ENCODE measurements at places on chromosomes 12 and 14.

DNA sequence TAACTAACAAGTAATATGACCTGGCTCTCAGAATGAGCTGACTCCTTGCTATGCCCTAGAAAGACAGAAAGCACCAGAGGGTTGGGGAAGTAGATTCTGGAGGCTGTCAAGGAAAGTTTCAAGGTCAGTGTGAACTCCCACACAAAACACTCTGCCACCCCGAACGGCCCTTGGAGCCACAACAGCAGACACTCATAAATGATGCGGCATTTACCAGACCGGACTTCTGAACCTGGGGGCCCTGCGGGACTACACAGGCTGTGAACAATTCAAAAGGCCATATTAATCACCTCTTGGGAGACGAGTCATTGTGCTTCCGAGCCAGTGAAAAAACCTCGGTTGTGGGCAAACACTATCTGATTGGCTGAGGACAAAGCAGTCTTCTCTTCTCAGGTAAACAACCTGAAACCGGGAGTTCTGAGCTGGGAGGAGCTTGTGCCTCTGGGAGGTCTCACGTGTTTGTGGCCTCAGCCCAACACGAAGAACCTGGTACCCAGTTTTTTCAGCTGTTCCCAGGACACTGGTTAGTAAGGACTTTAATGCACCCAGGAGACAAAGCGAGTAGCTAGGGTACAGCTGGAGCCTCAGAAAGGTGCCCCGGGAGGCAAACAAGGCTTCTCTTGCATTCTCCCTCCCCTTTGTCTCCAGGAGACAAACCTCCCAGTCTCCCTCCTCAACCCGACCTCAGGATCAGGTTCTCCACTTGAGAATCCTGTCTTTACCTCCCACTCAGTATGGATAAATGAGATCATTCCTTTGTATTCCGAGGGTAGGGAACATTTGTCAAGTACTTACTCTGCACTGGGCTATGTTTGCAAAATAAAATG, 35.3 kb downstream of the VWF start:
- DNase-seq: no peak

- DNase-seq: no peak
These were observed 4.2 kb downstream of the DENND5B start for GRCh38 chr12:31586728-31587127.

DNA sequence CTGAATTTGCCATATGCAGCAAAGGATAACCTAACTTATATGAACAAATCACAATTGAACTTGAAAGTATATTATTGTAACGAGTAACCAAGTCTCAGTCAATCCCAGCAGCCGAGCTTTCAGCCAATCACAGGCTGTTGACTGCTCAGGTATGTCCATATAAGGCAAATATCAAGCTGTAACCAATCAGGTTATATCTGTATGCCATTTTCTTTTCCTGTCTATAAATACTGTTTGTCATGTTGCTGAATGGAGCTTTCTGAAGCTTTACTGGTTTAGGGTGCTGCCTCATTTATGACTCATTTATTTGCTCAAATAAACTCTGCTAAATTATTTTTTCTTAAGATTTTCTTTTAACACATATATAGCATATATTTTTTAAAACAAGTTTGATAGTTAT, 1059.5 kb downstream of the GALC start:
- DNase-seq: no peak

GRCh38 chr14:101980700-101981099, 16.3 kb downstream of the DYNC1H1 start:
- no peak for DNase-seq

DNA sequence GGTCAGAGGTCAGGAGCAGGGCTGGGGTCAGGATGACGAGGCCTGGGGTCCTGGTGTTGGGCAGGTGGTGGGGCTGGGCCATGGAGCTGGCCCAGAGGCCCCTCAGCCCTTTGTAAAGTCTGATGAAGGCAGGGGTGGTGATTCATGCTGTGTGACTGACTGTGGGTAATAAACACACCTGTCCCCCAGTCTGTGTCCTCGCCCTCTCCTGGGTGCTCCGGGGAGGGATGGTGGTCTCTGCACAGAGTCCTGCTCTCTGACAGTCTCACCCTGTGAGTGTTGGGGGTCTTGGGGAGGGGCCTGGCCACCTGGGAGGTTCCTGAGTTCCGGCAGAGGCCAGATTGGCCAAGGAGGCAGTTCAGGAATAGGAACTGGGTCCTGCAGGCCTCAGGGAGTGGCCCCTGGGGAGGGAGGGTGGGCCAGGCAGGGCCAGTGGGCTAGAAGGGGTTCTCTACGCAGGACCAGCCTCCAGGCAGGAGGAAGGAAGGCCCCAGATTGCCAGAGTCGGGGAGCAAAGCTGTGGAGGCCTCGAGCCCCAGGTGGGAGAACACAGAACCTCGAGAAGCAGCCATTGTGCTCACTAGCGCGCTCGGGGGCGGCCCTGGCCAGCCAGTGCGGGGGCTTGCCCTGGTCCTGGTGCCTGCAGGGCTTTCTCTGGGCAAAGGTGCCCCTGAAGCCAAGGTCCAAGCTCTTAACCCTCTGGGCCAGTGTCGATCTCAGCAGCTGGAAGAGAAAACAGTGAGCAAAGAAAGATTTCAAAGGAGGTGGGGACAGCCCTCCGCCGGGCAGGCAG, 14.4 kb downstream of the ACADS start:
- DNase-seq: no peak

DNA sequence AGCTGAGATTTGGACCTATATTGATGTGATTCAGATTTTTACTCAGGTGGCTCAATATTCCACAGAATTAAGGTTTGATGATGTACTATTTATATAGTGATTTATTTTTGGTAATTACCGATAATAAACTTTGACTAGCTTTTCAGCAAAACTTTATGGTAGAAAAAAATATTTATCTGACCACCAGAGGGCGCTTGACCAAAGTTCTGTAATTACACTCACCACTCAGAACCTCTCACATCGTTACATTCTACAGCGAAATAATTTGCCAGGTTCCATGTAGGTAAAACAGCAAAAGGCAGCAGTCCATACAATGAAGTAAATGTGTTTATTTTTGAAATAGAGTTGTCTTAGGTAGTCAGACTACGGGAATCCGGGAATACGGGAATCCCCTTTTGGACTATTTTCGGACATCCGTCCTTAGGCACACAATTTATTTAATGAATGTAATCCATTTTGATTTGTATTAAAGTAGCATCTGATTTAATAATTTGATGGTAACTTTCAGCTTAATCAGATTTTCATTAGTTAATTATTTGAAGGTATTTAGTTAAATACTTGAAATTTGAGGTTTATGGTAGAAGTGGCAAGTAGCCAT, 143.0 kb upstream of the DDHD1 start:
- no peak for DNase-seq

GRCh38 chr12:50101663-50102062, 2.1 kb upstream of the GPD1 start:
- peak; percentile 56 for DNase-seq

GRCh38 chr14:32166029-32166428, 35.8 kb upstream of the RNU6-7 start:
- DNase-seq: no peak

DNA sequence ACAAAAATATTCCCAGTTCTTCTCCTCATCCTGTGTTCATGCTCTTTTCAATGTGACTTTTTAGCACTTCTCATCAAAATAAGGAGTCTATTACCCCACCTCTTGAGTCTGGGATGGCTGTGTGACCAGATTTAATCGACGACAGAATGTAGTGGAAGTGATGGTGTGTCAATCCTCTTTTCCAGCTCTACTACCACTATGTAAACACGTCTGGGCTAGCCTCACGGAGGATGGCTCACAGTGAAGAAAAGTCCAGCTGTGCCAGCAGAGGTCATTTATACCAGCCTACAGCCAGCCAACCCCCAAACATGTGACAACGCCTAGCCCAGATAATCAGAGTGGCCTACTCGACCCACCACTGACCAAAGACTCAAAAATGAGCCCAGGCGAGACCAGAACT, 37.3 kb upstream of the FGF6 start:
- DNase-seq: no peak

DNA sequence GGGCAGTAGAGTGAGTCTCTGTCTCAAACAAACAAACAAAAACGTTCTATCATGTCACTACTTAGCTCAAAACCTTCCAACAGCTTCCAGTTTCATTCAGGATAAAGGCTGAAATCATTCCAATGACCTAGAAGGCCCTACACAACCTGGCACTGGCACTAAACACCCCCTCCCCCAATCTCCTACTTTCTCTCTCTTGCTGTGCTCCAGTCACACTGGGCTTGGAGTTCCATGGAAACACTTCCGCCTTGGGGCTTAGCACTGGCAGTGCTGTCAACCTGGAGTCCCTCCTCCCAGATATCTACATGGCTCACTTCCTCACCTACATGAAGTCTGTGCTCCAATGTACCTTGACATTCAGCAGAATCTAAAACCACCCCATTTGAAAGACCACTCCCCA, 65.0 kb upstream of the SINHCAF start:
- DNase-seq: no peak

DNA sequence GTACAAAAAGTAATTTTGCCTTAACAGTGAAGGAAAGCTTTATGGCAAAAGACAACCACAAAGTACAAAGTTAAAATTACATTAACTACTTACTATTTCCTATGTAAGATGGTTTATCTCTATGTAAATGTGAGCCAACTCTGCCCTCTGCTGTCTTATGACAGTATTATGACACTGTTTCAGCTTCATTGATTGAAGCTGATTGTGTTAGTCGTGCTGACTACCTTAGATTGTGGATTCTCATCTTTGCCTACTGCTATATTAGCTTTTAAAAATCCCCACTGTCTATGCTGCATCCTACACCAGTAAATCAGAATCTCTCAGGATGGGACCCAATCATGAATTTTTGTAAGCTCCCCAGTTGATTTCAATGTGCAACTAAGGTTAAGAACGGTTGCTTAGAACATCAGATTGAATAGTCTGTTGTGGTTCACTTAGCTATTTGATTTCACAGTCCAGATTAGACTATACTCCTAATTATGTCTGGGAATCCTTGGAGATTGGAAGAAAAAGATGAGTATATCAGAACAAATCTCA, 12.2 kb upstream of the SPTB start:
- peak; percentile 72 for DNase-seq

GRCh38 chr12:107541001-107541705, 144.4 kb upstream of the PWP1 start:
- DNase-seq: no peak

DNA sequence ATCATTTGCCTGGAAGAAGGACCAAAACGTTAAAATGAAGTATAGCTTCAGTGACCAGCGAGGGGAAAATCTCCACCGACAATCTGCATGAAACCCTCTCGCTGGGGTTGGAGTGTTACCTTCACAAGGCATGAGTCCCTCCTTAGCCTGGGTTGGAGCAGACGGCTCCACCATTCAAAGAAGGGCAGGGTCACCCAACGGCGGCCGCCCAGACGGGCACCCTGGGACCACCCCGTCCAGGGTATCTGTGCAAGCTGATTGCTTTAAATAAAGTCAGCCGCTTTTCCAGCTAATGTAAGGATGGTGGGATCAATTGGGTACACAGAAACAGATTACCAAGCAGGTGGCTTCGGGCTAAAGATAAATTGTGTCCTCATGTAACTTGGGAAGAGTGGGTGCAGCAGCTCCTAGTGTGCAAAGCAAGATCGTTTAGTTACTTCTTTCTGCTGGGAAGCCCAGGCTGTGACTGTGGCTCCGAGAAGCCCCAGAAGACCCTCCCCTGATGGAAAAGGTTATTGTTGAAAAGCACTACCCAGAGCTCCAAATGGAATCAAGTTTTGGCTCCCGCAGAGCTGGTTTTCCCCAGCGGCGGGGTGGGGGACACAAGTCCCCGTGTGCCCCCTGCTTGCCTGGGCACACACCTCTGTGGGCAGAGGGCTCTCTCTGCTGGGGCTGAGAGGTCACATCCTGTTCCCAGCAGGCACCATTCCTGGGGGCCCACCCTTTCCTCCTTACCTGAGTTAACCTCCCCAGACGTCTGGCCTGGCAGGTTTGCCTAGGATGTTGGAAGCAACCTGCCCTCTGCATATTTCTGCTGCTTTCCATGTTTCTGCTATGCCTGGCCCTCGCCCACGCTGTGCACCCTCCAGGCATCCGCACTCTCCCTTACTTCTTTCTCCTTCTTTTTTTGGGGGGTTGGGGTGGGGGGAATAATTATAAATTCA, 318.6 kb upstream of the DIO3 start:
- no peak for DNase-seq

GRCh38 chr14:84674636-84675035, 855.3 kb upstream of the FLRT2 start:
- no peak for DNase-seq

- DNase-seq: no peak
These were observed 172.5 kb upstream of the FOXN3 start for GRCh38 chr14:89589400-89590118.

DNA sequence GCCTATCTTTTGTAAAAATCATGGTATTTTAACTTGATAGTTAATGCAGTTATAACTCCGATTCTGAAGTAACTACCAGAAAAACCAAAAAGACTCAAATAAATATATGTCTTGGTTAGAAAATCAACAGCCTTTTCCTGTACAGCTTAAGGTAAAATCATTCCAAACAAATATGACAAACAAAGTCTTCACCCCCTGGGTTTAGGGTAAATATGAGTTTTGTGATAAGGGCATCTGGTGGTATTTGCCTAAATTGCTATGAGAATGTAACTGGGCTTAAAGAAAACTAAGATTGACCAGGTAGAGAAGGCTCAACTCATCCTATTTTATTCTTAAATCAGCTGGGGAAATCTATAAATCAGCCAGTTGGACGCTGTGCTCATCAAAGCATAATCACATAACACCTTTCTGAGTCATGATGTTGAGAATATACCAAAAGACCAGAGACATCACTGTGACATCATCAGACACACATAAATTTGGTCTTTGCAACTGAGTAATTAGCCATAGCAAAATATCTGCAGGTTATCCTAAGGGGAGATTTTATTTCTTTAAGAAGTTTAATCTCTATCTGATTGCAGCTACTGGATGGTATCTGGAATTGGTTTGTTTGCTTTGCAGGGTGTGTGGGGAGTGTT, 133.9 kb downstream of the STXBP6 start:
- DNase-seq: no peak

DNA sequence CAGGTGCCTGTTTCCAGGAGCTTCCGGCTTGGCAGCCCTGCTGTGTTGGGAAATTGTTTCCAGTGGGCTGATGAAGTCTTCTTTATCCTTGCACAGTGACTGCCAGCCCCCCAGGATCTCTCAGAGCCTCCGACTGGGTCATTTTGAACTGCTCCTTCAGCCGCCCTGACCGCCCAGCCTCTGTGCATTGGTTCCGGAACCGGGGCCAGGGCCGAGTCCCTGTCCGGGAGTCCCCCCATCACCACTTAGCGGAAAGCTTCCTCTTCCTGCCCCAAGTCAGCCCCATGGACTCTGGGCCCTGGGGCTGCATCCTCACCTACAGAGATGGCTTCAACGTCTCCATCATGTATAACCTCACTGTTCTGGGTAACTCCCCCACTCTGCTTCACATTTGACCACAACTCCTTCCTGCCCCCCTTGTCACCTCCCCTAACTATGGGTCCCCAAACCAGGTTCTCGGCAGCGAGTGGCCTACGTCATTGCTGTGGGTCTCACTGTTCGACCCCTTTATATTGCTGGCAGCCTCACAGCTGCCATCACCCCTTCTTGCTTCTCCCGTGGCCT, 2.3 kb downstream of the LAG3 start:
- no peak for DNase-seq
